Renal cortical epithelial cell (primary cell): ENCODE measurements at places on chromosomes 2 and 18. TPM values are rescaled to one million over a fixed set of nuclear protein-coding genes. Genes with fewer than 3 reads are reported as not detected.

DNA sequence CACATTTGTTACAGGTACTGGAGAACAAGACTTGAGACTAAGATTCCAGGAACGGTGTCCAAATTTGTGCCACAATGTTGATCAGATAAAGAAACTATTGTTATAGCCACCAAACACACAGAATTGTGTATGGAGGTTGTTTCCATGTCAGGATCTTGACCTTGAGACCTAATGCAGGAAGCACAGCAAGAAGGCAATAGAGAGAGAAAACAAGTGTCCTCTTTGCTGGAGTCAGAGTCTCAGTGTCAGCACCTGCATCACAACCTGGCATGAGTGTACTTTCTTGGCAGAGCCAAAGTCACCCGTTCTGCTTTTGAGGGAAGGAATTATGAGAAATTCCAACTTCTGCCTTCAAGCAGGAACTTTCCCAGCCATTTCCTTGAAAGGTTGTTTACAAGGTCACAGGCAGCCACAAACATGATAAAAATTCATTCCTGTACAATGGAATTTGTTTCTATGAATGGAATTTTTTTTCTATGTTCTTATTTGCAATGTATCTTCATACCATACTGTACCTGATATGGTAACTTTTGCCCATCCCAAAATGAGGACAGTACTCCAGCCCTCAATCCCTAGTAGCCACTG lies 118.4 kb downstream of the PKP4 start:
- peak; percentile 39 for DNase-seq

DNA sequence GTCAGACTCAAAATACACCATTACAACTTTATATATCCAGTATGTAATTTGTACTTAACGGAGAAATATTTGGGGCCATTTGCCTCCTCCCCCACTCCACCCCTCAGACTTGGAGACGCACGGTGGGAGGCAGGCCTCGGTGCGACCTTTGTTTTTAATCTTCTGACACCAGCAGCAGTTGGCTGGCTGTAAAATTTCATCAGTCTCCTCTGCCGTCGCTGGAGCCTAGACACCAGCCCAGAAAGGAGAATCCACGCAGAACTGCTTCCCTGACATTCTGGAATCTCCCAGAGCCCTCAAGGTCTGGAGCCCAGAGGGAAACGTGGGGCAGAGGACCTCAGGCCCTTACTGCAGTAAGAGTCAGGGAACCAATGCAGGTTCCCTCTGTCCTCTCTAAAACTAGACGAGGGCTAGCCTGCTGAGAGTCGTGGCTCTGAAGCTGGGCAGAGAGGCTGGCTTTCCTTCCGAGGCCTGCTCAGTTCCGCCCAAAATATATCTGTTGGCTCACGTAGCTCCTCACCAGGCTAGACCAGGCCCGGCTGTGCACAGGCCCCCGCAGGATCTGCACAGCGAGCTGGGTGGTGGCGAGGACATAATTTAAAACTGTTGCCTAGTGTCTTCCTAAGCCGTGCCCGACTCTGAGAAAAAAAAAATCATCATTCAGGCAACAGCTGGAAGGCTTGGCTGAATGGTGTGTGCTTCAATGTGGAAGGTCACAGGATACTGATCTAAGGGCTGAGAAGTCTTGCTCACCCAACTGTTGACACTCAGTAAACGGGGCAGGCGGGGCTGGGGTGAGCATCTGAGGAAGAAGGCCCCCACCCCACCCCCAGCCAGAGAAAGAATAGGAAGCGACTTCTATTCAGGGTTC lies 40.4 kb downstream of the EN1 start:
- no peak for DNase-seq

GRCh38 chr2:127034051-127034450 lies 72.9 kb downstream of the BIN1 start:
- no peak for DNase-seq

- DNase-seq: peak; percentile 23
Measured at GRCh38 chr2:20650393-20650876, 463 bp downstream of the HS1BP3 start.

DNA sequence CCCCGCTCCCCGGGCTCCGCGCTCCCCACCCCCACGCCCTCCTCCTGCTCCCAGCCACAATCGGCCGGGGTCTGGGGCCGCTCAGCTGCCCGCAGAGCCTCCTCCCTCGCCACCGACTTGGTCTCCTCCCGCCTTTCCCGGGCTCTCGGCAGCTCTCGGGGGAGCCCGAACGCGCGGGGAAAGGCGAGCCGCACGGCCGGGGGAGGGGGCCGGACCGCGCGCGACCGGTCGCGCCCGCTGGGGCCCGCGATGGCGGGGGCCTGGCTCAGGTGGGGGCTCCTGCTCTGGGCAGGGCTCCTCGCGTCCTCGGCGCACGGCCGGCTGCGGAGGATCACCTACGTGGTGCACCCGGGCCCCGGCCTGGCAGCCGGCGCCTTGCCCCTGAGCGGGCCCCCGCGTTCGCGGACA lies 327 bp downstream of the LTBP1 start:
- DNase-seq: no peak

- no peak for DNase-seq
Measured at GRCh38 chr2:67652679-67653078, 255.5 kb downstream of the ETAA1 start.

- DNase-seq: no peak
Measured at GRCh38 chr2:204049635-204050034, 113.1 kb downstream of the ICOS start.

DNA sequence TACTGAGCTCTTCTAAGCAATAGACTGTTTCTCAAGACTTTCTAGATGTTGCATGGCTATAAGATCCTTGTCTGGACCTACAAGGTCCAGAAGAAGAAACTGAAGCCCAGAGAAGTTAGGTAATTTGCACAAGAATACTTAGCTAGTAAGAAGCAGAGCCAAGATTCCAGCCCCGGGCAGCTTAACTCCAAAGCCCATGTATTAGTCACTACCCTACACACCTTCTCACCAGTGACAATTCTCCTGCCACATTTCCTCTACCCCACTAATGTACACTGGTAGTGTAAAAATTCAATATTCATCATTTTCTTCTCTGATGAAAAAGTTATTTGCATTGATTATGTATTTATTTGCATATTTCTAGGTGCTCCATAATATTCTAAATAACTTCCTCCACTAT lies 95.5 kb upstream of the CREB1 start:
- DNase-seq: peak; percentile 54

GRCh38 chr2:9693646-9694045 lies 62.8 kb upstream of the YWHAQ start:
- DNase-seq: no peak

Gene EIF2AK3
- 35.8 and 57.3 TPM in 2 replicates for total RNA-seq

Gene CCDC121
- 0.69 and 3.8 TPM in 2 replicates for total RNA-seq

Gene UGT1A7
- 0.69 and 2.8 TPM in 2 replicates for total RNA-seq

Gene ABCG8
- total RNA-seq: not detected in 2 replicates

Gene CD207
- not detected in 2 replicates for total RNA-seq
